ENCODE measurements at places on chromosomes 16 and 17.
A peak's percentile ranks its signal among the peaks of the same experiment; 100 is the strongest.

GRCh38 chr17:40021451-40021971 is 6.3 kb downstream of the CSF3 start:
- DNase-seq = no peak

GRCh38 chr16:12819126-12820117 is 15.7 kb upstream of the CPPED1 start:
- peak; percentile 68 for DNase-seq

DNA sequence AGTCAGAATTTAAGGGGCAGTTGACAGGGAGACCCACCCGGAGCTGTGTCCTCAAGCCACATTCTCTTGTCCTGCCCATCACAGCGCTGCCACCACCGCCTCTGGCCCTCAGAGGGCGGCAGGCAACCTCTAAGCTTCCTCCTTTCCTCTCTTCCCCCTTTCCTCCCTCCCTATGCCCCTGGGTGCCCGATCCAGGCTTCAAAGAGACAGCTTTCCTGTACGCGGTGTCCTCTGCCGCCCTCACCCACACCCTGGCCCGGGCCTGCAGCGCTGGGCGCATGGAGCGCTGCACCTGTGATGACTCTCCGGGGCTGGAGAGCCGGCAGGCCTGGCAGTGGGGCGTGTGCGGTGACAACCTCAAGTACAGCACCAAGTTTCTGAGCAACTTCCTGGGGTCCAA is 23.5 kb downstream of the WNT9B start:
- no peak for DNase-seq

DNA sequence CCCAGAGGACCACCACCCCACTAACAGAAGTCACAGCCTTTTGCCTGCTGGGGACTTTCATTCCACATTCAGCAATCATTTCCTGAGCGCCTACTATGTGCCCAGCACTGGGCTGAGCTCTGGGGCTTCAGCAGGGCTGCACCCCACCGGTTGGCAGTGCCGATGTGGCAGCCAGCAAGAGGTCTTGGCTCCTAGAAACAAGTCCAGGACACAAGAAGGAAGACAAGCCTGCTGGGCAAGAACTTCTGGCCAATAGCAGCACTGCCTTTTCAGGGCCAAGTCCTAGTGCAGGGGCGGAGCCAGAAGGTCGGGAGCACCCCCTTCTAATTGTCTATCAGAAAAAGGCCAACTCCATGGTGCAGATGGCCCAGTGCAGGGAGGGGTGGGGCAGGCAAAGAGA is 13.0 kb upstream of the HOXB9 start:
- DNase-seq = no peak

GRCh38 chr17:73519714-73520368 is 124.4 kb downstream of the SDK2 start:
- DNase-seq = no peak

GRCh38 chr17:82528484-82529265 is 9.1 kb downstream of the FOXK2 start:
- no peak for DNase-seq

GRCh38 chr17:17175917-17176316 is 30.2 kb downstream of the PLD6 start:
- no peak for DNase-seq

DNA sequence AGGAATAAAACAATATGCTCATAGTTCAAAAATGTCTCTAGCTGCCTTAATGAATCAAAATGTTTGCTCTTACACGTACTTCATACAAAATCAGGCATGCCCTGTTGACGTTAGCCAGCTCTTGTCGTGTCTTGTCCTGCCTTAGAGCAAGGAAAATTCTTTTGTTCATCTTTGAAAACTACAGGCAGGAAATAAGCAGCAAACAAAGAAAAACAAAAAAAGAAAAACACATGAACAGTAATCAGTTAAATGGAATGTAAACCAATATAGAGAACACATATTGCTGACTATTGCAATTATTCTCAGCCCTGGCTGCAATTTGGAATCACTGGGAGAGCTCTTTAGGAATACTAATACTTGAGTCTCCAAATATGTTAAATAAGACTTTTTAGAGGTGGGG is 1.7 kb downstream of the CAPNS2 start:
- no peak for DNase-seq

GRCh38 chr17:8147141-8147804 is 4.9 kb downstream of the PER1 start:
- DNase-seq = no peak

DNA sequence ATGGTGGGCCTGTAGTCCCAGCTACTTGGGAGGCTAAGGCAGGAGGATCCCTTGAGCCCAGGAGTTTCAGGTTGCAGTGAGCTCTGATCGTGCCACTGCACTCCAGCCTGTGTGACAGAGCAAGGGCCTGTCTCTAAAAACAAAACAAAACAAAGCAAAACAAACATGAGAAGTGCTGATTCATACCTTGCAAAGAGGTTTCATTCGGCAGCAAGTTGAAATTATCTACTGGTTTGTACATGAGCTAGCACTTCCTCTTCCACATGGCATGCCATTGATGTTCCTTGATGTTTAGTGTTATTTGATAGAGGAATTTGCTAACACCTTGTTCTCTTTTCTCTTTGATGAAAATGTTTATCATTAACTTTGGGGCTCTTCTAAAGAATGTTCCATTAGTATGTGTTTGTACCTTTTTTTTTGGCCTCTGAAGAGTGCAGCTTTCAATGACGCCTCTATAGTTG is 50.6 kb downstream of the SPECC1 start:
- DNase-seq = no peak

DNA sequence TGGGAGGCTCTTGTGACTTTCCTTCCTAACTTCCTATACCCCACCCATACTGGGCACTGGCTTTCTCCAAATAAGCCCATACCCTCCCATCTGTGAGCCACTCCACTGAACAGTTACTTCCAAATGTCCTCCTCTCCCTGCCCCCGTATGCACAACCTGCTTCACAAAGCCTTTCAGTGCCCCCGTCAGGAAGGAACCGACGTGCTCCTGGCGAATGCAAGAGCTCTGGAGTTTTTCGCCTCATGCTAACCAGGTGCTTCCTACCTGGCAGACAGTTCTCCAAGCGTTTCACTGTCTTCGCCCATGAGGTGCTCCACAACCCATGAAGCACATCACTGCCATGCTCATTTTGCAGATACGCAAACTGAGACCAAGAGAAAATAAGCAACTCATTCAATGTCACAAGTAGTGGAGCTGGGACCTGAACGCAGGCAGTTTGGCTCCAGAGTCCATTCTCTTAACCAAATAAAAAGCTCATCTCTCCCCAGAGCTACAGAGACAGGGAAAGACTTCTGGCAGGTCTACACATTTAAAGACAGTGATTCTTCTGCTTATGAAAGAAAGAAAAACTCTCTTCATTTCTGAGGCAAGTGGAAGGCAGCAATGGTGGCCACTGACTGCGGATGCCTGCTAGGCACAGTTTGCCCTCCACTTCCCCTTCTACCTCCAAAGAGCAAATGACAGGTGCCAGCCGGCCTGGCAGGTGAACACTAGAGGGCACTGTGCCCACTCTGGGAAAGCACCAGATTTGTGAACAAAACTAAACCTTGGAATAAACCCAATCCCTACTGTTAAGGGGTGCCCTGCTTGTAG is 23.8 kb downstream of the SPHK1 start:
- peak; percentile 16 for DNase-seq

DNA sequence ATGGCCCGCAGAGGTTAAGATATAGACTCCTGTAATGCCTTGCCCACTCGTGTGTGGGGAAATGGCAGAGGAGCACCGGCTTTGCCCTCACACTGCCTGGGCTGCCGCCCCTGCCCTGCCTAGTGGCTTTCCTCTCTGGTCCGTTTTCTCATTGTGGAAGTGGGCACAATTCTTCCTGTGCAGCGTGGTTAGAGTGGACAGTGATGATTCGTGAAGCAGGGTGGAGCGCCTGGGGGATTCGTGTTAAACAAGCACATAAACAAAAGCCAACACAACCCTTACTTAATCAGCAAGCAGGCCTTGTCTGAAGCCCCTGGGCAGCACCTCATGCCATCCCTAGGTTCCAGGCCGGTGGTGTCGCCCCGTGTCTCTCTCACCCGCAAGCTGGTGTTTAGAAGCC is 269.7 kb downstream of the SEC14L1 start:
- DNase-seq = no peak

DNA sequence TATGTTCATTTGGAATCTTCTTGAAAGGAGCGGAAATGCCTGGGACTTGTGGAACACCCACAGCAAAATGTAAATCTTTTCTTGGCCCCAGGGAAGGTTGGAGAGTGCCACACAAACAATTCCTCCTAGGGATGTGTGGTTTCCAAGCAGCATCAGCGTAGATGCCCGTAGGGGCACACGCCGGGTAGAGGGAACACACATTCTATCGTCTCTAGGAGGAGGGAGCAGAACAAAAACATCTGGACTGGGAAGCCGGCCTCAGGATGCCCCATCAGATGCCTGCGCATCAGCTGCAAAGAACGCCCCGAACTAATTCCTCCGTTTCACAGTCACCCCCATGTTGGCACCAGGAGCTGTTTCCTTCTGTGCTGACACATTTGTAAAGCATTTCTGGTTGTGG is 357.9 kb upstream of the ZFHX3 start:
- no peak for DNase-seq

- no peak for DNase-seq
These were observed 268.1 kb upstream of the TBX2 start for GRCh38 chr17:61131585-61131984.

DNA sequence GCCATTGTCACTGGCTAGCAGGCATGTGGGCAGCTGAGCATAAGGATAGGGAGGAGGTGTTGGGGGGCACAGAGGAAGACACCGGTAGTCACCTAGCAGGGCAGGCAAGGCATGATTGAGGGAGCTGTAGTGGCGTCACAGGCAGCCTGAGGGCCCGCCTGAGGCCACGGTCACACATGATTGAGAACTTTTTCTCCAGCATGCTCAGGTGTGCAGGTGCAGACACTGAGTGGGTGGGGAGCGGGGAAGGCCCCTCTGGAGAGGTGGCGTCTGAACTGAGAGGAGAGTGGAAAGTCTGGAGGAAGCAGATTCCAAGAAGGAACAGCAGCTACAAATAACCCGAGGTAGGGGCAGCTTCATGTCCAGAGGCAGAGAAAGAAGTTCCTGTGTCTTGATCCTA is 10.9 kb upstream of the ARMC7 start:
- DNase-seq = no peak

DNA sequence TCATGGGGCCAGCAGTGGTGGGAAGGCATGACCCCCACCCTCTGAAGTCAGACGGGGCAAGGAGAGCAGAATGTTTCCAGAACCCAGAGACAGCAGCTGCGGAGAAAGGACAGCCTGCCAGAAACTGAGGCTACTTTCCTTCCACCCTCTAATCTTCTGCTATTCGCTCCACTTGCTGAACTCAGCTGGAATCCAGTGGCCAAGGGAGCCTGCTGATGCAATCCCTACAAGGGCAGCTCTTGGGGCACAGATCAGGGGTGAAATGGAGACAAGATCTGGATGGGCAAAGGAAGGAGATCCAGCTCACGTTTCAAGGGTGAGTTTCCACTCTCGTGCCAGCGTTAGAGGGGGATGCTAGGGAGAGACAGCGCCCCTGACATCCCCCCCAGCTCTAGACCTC is 479.1 kb downstream of the SLC39A11 start:
- no peak for DNase-seq

GRCh38 chr17:72846399-72846798 is 246.1 kb downstream of the SLC39A11 start:
- DNase-seq = no peak

- no peak for DNase-seq
These were observed 670 bp downstream of the RPS2 start for GRCh38 chr16:1963806-1964505.

GRCh38 chr17:7561028-7561575 is 617 bp upstream of the SENP3 start:
- DNase-seq = peak; percentile 75

- DNase-seq = no peak
These were observed 7.9 kb upstream of the MON1B start for GRCh38 chr16:77183137-77183536.

GRCh38 chr17:46192439-46193150 is 634 bp downstream of the KANSL1 start:
- peak; percentile 24 for DNase-seq

DNA sequence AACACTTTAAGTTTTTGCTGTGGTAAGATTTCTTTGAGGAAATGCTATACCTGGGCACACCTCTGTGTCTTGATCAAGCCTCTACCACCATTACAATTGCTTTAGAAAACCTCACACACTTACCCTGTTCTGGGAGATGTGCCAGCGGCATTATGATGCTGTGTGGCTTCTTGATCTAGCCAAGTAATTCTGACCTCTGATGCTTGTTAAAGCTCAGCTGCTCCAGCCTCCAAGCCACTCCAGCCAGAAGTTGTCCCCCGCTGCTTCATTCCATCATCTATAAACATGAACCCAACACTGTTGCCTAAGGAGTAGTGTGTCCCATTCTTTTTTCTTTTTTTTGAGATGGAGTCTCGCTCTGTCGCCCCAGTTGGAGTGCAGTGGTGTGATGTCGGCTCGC is 60.1 kb downstream of the CYLD start:
- no peak for DNase-seq

GRCh38 chr16:84683691-84684591 is 15.9 kb upstream of the USP10 start:
- DNase-seq = no peak

- DNase-seq = no peak
These were observed 76.0 kb downstream of the METRNL start for GRCh38 chr17:83155128-83156121.

All from stimulated activated CD4-positive, alpha-beta T cell treated with anti-CD3 and anti-CD28 coated beads, Interleukin-1b, Interleukin-23, amount 100 ng/mL, for 24 hours (primary cell).